BJ (cell line): ENCODE measurements at places on chromosomes 16 and 17. TPM values are rescaled to one million over a fixed set of nuclear protein-coding genes. Genes with fewer than 3 reads are reported as not detected.

Gene TP53TG3F
- not detected in 2 replicates for polyA plus RNA-seq

Gene BCL6B
- polyA plus RNA-seq: not detected in 2 replicates

Gene GGT6
- polyA plus RNA-seq: not detected in 2 replicates

Gene CHD9NB
- 0.71 and 0.78 TPM in 2 replicates for polyA plus RNA-seq

Gene RMI2
- polyA plus RNA-seq: 1.7 and 3.2 TPM in 2 replicates

Gene FNDC8
- polyA plus RNA-seq: not detected in 2 replicates

Gene KRT33A
- not detected in 2 replicates for polyA plus RNA-seq

DNA sequence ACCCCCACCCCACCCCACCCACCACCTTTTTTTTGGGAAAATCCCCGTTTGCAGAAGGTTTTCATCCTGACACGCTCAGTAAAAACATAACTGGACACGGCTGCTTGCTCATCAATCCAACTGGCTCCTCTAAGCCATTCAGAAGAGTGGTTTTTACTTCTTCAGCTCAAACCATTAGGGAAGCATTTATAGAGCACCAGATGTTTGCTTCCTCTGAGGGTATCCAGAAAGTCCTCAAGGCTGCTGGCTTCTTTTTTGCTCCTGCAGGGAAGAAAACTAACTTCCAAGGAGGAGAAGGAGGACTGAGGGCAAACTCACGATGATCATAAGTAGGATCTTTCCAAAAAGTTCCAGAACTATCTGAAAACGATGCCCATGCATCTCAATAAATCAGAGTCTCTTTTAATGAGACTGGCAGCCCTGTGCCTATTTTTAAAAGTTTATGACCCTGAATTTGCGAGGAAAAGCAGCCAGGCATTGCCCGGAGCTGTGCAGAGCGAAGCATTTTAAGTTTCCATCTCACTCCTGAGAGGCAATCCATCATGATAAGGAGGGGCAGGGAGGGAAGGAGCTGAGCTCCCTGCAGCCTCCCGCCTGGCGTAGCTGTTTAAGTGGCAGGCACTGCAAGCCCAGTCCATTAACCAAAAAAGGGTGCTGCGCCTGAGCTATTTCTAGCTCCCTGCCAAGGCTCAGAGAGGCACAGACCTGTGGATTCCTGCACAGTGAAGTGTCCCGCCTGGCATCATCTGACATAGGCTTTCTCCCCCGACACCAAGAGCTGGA is 146.3 kb upstream of the FOXF1 start:
- no peak for DNase-seq

DNA sequence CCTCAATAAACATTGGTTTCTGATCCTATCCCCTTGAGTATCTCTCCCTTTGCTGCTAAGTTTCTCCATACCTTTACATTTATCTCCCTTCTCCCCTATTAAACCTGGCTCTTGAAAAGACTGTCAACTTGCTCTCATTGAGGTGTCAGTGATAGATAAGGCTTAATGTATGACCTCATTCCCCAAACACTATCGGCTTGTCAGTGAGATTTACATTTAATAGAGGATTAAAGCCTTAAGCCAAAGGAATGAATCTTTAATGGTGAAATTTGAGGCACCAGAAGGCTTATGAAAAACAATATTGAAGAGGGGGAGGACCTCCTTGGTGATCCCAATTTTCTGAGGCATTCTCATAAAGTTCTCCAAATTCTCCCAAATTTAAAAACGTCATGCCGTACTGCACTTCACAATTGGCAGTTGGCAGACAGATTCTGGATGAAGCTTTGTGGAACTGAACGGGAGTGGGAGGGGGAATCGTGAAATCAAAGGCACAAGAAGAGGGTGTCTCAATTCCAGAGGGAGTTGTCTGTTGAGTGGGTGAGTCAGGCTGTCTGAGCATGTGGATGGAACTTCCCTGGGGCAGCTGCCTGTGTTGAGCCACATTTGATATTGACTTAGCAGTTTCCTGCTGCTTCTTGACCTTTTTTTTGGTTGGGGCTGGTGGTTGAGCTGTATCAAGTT is 478.8 kb downstream of the NPIPA7 start:
- DNase-seq: no peak

GRCh38 chr17:17080181-17080631 is 37.9 kb downstream of the MPRIP start:
- DNase-seq: no peak

GRCh38 chr17:55988861-55989260 is 164.4 kb upstream of the ANKFN1 start:
- DNase-seq: no peak

DNA sequence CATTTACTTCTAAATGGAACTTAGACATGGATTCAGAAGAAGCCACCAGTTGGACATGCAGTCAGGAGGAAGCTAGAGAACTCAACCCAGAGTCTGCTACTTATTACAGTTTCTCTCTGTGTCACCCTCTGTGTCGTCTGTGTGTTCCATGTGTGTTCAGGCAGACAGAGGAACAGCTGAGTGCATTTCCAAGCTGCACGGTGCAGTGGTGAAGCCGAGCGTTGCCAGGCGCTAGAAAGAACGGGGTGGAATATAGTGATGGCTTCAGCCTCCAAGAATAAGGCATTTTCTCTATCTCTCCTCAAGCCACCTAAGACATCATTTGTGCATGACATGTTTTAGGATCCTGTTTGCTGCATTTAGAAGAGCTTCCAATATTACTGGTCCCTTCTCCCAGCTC is 101.1 kb upstream of the CCL2 start:
- DNase-seq: no peak

DNA sequence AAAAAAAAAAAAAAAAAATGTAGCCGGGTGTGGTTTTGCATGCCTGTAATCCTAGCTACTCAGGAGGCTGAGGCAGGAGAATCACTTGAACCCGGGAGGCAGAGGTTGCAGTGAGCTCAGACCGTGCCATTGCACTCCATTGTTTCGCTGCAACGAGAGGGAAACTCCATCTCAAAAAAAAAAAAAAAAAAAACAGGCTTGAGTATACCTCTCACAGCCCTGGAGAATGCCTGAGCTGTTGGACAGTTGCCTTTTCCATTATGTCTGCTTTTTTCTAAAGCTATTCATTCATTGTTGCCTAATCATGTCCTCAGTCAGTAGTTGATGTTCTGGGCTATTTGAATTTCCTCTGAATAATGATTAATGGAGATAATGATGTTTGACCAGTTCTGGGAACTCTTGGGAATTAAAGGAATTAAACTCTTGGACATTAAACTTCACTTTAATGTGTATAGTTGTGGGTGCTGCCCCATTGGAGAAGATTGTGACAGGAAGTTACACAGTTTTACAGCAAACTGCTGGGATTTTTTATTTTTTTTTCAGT is 11.8 kb downstream of the HMOX2 start:
- no peak for DNase-seq

- DNase-seq: no peak
Measured at GRCh38 chr16:55569025-55569424, 2.5 kb downstream of the CAPNS2 start.

DNA sequence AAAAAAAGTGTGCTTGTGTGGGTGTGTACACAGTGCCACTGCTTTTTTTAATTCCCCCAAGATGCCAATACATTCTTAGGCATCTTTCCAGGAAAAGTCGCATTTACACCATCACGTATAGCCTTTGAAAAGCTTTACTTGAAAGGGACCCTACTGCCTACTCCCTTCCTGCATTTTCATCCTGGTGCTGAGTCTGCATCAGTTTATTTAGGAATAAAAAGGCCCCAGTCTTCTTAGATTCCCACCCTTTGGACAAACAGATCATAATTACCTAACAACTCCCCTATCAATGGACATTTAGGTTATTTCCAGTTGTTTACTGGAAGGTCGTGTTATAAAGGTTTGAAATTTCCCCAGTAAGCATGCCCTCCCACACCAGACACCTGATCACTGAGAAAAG is 54.9 kb downstream of the CLEC16A start:
- DNase-seq: no peak

DNA sequence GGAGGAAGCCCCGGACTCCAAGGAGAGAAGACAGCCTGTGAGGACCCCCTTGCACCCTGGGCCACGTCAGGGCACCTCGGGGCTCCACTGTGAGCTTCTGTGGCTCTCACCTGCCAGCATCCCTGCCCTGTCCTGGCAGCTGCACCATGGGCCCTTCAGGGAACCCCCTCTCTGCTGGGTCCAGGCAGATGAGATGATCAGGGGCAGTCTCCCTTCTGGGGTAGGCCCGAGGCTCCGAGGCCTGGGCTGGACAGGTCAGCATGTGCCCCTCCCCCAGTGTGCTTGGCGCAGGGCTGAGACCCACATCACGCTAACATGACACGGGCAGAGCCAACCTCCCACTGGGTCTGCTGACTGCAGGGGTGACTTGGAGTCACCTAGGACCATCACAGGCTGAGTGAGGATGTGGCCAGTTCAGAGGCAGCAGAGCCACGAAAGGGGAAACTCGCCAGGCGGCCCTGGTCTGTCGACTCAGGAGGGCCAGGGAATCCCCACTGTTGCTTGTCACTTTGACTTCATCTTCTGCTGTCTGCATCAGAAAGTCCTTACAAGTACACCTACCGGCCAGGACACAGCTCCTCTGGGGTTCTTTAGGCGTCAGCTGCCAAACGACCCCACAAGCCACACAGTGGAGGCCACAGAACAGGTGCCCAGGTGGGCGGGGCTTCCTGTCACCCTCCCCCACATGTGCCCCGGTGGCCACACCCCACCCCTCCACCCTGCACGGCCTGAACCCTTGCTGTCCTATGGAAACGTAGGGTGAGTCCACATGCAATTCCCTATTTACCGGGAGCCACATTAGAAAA is 2.2 kb downstream of the GALNS start:
- no peak for DNase-seq

- no peak for DNase-seq
Measured at GRCh38 chr17:74888469-74888868, 5.0 kb downstream of the FADS6 start.

DNA sequence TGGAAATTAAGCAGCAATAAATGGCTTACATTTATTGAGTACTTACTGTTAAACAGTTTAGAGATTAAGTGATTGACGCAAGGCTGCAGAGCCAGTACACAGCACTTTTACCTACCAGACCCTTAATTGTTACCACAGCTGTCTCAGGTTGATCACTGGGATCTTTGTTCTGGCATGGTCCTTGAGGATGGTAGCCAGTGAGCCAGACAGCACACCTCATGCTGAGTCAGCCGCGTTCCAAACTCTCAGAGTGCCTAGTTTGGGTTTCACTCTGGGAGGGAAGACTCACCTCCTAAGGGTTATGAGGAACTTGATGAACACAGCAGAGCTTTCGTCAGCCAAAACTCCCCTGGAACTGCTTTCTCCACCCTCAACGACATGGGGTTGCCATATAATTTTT is 20.4 kb downstream of the CDH3 start:
- DNase-seq: no peak

GRCh38 chr17:50188531-50188920 is 12.9 kb downstream of the COL1A1 start:
- DNase-seq: no peak

DNA sequence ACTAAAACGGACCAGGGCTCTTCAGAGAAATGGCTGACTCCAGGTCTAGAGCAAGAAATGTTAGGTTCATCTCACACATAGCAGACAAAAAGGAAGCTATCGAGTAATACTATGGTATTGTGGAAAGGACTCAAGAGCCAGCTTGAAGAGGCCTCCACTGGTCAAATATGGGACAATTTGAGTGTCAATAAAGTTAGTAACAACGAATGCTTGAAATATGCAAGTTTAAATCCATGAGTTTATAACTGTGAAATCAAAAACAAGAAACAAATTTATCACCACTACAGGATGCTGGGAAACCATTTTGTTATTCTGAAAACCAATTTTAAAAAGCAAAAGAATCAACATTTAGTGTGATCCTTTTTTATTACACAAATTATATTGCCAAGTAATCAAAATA is 50.4 kb upstream of the ANKFY1 start:
- no peak for DNase-seq

DNA sequence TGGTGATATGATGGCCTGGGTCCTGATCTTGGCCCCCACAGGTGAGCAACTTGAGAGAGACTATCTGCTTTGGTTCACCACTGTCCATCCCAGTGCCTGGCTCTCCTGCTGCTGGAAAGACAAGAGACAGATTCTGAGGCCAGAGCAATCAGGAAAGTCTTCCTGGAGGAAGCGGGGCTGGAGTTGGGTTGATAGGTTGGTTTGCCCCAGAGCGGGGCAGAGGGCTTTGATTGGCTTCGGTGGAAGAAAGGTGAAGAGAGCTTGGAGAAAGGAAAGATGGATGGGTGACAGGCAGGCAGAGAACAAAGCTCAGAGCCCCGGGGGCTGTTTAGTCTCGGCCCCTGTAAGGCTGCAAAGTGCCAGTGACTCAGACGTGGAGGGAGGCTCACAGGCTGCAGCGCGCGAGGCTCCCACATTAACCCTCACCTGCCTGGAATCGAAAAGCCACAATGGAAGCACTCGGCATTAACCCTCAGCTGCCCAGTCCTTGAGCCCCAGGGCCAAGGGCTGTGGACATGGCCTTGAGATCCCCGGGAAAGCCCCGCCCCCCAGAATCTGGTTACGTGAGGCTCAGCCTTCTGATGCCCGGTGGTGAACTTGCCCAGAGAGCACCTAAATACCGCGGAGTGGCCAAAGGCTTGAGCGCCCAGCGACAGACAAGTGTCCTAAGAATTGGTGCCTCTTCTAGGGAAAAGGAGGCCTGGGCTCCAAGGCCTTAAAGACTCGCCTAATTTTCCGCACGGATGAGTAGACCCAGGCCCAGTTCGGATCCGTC is 996 bp upstream of the CPNE2 start:
- no peak for DNase-seq

GRCh38 chr16:89346869-89347268 is 129.4 kb downstream of the ZNF778 start:
- DNase-seq: no peak

GRCh38 chr17:75803883-75804282 is 19.3 kb downstream of the UNK start:
- DNase-seq: no peak

DNA sequence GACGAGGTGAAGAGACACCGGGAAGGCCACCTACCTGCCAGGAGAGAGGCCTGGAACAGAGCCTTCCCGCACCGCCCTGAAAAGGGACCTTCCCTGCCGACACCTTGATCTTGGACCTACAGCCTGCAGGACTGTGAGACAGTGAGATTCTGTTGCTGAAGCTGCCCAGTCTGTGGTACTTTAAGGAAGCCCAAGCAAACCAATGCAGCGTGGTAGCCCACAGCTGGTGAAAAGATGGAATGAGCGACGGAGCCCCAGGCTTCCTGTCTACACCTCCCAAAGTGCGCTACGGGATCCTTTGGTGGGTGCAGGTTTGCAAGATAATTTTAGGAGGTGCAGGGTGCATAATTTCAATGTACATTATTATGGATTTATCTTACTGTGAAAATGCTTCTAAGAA is 33.9 kb downstream of the TNFRSF13B start:
- no peak for DNase-seq

DNA sequence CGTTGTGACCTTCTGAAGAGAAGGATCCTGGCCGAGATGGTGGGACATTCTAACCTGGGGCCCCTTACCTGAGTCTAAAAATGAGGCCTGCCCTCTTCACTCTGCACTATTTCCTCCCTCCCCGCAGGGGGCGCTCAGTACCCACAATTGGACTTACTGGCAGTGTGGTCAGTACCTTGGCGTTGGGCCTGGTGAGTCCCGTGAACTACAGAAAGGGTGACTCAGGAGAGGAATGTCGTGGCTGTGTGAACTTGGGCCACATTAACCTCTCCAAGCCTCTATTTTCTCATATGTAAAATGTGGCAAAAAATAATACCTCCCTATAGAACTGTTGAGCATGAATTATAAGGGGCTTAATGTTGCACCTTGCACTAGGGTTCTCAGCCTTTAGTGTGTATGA is 3.9 kb downstream of the RSAD1 start:
- DNase-seq: peak; percentile 80
